Hematopoietic multipotent progenitor cell treated with erythropoietin and hydrocortisone succinate and interleukin-3 and kit ligand, for 6 days (in vitro differentiated cells): ENCODE measurements at places on chromosomes 1 and 21.

- peak; percentile 76 for DNase-seq
These were observed 2.6 kb downstream of the SLAMF8 start for GRCh38 chr1:159829273-159829634.

- no peak for DNase-seq
These were observed 19.9 kb upstream of the VAMP3 start for GRCh38 chr1:7751174-7751573.

GRCh38 chr1:41919764-41920397 lies 1.2 kb upstream of the HIVEP3 start:
- peak; percentile 69 for DNase-seq

- no peak for DNase-seq
These were observed 3.4 kb upstream of the PEX10 start for GRCh38 chr1:2415801-2416208.

- no peak for DNase-seq
These were observed 1065.8 kb upstream of the B3GALT2 start for GRCh38 chr1:194252199-194252598.

DNA sequence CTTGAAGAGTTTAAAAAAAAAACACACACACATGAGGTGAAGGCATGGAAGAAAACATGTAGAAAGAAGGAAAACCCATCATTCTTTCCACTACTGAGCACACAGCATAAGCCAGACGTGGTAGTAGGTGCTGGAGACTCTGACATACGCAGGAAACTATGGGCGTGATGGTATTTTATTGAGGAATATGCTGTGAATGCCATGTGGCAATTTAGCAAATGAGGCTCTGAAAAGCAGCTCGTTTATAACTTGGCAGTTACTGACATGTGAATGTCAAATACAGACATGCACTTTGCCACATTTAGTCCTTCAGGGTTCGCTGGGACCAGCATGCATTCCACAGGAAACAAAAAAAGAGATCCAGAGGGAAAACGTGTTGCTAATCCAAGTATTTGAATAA lies 74.3 kb upstream of the IFNAR2 start:
- no peak for DNase-seq

DNA sequence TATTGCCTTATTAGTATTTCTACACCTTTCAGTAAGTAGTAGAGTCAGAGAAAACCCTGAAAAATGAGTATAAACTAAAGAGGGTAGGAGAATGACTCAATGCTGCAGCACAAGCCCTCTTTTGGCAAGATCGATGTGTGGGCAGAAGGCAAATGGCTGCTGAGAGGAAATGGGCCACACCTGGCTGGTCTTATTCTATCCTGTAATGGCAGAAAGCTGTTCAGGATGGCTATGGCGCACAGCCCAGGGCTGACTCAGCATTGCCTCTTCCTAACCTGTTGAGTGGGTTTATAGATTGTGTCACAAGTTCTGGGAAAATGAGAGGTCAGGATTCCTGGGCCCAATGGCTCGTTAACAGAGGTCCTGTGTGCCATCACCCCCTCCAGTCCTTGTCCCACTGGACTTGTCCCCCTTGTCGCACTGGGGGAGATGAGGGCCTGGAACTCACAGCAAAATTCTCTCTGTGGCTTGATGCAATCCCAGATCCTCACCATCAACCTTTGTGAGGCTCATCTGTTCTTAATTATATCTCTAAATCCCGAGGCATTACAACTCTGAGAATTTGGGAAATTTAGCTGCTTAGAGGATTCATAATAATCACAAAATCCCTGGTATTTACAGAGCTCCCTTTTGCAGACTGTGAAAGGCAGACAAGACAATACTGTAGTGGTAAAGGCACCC lies 13.2 kb downstream of the HMGB4 start:
- no peak for DNase-seq
